ENCODE measurements at places on chromosomes 5 and 9. TPM values are rescaled to one million over a fixed set of nuclear protein-coding genes. Genes with fewer than 3 reads are reported as not detected.

GRCh38 chr5:141155540-141156374 is 5.9 kb downstream of the PCDHB6 start:
- DNase-seq, result no peak

- DNase-seq, result no peak
Measured at GRCh38 chr9:89801742-89802670, 197.2 kb downstream of the GADD45G start.

DNA sequence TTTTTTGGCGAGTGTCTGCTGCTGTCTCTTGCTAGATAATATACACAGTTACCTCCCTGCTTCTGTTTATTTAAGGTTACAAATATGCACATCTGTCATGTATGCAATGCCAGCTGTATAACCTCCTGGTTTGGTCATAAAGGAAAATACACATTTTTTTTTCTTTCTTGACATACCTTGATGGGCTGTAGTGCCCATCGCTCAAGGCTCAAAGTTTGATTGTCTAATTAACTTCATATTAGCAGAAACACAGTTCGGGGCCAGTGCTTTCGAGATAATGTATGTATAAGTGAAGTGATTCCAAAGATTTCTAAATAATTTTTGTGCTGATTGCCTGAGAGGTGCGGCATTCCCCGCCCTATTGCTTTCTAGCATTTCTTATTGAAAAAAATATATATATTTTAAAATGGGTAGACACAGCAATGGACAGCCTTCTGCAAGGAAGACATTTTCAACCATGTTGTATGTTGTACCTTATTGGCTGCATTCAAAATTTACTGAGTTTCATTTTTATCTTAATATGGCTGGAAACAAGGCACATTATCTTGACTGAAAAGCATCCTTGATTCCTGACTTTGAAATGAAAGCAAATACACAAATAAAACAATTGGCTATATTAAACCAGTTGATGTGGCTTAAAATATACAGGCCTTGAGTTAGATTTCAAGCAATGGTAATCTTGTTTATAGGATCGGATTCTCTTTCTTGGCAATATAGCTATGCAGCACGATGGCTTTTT is 206.2 kb downstream of the MEF2C start:
- DNase-seq, result no peak

DNA sequence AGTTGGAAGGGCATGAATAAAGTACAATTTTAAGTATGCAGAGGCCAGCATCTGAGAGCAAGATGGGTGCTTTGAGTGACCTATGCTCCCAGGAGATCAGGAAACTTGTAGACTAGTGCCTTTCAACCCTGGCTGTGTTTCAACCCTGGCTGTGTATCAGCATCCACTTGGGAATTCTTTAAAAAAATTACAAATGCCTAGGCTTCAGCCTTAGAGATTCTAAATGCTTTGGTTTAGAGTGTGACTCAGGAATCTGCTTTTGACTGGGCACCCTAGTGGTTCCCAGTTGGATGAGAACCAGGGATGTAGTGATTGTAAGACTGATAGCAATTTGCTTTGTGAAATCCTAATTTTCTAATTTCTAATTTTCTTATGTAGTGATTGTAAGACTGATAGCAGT is 65.6 kb downstream of the RALGPS1 start:
- DNase-seq, result no peak

DNA sequence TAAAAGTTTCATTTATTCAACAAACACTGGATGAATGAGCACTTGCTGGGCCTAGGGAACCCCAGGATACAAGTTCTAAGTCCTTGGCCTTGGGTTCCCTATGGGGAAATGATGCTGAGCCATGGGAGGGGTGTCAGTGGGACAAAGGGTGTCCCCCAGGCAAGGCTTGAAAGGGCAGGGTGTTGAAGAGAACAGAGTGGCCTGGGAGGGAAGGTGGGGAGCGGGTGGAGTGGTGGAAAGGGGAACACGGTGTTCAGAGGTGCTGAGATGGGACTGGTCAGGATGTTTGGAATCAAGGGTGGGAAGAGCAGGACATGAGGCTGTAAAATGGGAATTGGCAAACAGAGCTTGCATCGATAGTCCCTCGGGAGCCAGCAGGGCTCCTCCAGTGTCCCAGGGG is 61.8 kb downstream of the PPARGC1B start:
- no peak for DNase-seq

- no peak for DNase-seq
Measured at GRCh38 chr9:132630811-132631210, 39.0 kb downstream of the DDX31 start.

- DNase-seq, result no peak
Measured at GRCh38 chr5:124060413-124061067, 548.6 kb downstream of the CSNK1G3 start.

GRCh38 chr9:38058452-38059232 is 10.4 kb downstream of the SHB start:
- no peak for DNase-seq

DNA sequence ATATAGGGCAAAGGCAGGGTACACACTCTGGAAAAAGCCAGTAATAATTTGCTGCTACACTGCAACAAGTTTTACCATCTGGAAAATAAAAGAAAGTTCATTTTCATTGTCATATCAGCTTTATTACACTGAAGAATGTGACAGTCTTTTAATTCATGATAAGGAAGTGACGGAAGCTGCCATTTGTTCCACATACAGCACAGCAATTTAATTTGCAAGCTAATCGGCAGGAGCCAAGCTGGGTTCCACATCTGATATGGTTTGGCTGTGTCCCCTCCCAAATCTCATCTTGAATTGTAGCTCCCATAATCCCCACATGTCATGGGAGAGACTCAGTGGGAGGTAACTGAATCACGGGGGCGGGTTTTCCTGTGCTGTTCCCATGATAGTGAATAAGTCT is 16.5 kb downstream of the PRELID2 start:
- no peak for DNase-seq

DNA sequence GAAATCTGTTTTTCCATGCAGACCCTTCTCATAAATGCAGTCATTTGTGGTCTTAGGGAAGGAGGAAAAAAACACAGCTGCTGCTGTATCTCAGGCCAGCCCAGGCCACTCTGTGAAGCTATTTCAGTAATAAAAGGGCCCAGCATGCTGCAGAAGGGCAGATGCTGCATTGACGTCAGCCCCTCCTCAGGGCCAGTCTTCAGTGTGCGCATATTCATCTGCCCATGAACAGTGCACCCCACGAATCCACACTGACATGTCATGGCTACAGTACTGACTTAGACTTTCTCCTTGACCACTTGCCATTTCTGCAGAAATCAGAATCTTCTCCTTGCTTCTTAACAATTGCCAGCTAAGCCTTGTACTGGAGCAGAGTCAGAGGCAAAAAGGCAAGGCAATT is 304.7 kb downstream of the GABRG2 start:
- no peak for DNase-seq

DNA sequence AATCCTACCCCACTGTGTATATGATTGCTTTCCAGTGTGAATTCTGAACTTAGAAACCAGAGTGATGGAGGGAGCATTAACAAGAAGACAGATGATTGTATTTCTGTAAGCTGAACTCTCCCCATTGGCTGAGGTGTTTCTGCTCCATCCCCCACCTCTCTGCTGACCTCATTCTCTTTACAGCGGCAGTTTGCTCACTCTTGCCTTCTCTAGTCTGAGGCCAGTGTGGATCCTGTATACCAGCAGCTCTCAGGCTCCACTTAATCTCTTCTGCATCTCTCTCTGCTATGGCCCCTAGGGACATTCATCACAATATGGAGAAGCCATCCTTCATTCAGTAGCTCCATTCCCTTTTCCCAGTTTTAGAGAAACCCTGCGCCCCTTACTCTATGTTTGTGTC is 358.8 kb downstream of the MAN2A1 start:
- no peak for DNase-seq

GRCh38 chr5:175734016-175734415 is 76.1 kb downstream of the HRH2 start:
- no peak for DNase-seq

GRCh38 chr9:4287886-4288588 is 11.8 kb downstream of the GLIS3 start:
- no peak for DNase-seq

DNA sequence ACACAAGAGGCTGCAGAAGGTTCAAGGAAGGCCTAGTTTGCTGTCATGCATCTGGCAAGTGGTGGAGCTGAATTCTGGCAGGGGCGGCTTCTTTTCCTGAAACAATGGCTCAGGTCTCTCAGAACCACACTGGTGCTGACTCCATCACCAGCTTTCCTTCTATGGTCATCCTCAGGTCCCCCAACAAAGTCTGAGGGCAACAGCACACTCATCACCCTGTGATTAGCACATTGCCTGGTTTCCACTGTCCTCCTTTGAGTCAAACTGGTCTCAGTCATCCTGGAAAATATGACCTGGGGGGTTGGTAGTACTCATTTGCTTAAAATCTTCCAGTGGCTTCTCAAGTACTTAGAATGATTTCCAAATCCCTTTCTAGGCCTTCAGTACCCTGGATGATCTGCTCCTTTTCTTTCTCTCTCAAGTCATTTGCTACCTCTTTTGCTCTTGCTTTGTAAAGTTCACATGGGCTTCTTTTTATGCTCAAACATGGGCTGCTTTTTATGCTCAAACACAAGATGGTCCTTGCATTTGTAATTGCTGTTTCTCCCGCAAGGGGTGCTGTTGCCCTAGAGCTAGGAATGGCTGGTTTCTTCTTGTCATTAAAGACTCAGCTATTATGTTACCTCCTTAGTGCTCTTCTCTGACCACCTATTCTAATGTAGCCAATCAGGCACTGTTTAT is 144.9 kb downstream of the ALDH1A1 start:
- no peak for DNase-seq

- no peak for DNase-seq
Measured at GRCh38 chr5:113330533-113331208, 104.1 kb downstream of the TSSK1B start.

DNA sequence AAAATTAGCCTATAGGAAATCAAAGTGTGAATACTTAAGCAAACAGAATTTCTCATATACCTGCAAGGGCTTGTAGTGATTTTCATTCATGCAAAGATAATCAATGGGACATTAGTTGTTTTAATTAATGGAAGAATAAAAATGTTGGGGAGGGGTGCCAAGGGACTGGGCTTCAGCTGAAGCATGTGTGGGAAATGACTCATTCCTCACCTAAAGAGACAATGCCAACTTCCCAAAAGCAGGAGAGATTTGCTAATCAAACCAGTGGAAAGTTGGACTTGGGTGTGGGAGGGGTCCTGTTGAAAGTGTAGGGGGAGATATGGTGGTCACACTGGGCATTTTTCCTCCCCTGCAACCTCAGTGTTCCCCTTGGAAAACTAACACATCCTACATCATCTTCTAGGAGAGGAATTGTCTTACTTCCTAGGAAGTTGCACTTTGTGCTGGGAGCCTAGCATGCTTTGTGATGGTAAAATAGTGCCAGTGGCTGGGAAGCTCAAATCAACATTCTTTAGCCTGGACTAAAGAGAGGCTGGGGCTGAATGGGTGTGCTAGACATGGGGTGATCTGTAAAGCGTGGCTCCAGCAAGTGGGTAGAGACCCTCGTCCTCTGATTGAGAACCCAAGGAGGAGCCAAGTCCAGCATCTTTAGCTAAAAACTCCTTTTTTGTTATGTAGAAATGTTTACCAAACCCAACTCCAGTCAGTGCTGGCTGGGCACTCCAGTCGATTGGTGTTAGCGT is 6.4 kb upstream of the LHX2 start:
- DNase-seq, result no peak

DNA sequence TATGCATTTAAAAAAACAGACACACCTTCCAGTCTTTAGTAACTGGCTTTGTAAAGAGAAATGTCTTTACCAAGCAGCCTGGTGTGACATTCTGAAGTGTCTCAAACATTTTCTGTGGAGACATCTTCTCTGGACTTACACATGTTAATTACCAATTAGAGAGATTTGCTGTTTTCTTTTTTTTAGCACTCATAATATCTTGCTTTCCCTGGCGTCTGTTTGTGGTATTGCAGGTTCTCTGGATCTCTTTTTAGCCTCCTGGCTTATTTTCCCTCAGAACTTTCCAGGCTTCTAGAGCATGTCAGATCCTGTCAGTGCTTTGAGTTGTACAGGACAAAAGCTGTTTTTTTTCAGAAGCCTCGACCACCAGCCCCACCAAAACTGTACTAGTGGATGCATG is 92.5 kb downstream of the MSX2 start:
- no peak for DNase-seq

DNA sequence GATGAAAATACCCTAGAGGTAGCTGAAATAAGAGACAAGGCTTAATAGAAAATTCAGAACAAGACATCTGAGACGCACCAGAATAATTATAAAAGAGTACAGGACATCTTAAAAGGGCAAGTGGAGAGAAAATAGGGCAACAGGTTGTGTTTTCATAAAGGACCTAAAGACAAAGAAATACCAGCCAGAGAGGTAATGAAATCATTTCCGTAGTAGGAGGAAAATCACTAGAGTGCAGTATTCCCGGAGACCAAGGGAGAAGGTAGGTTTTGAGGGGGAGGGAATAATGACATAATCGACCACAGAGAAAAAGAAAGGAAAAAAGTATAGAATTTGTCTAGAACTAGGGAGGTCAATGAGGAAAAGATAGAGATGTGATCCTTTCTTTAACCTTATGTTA is 26.2 kb upstream of the CTNNAL1 start:
- no peak for DNase-seq

- DNase-seq, result no peak
Measured at GRCh38 chr9:120351106-120351505, 228.9 kb downstream of the CDK5RAP2 start.

DNA sequence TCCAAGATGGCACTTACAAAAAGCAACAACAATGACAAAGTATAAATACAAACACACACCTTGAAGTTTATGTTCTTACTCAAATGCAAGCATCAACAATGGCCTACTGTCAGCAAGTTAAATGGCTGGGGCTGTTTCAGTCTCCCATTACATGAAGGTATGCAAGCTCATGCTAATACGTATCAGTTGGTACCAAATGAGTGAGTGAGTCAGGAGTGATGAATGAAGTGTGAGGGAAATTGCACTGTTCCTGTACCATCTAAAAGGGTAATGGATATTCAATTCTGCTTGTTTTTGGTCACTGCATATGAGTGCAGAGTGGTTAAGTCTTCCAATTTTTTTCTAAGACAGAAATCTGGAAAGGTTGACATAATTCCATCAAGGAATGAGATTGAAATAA is 964.9 kb downstream of the MAT2B start:
- DNase-seq, result no peak

DNA sequence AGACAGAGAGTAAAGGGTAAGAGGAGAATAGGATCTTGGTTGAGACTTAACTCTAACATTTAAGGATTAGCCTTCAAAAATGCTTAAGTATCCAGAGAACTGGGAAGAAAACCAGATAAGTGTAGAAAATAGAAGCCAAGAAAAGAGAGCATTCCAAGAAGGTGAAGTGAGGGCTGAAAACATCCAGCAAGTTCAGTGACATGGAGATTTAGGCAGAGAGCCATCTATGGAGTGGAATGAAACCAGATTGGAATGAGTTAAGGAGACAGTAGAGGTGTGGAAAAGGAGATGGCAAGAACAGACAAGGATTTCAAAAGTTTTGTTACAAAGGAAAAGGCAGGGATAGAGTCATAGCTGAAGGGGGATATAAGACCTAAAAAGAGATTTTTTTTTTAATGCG is 188.1 kb downstream of the TRPM3 start:
- no peak for DNase-seq

Gene SLC36A3
- not detected for polyA plus RNA-seq

Gene MZB1
- 0.83 TPM for polyA plus RNA-seq

Gene ORM2
- not detected for polyA plus RNA-seq

Gene RORB
- 0.17 TPM for polyA plus RNA-seq

Gene NUDT12
- 23.4 TPM for polyA plus RNA-seq

Gene FCN2
- polyA plus RNA-seq, result 0.41 TPM

All from renal cortex interstitium (tissue), 15 donors.